Stimulated activated CD4-positive, alpha-beta T cell treated with anti-CD3 and anti-CD28 coated beads, Interleukin-1b, Interleukin-23, amount 100 ng/mL, for 48 hours (primary cell): ENCODE measurements at places on chromosomes 5 and 9.

- DNase-seq, result no peak
Observed at GRCh38 chr9:137836831-137837241, 40.7 kb upstream of the CACNA1B start.

- DNase-seq, result no peak
Observed at GRCh38 chr9:27433631-27434325, 90.3 kb upstream of the IFNK start.

DNA sequence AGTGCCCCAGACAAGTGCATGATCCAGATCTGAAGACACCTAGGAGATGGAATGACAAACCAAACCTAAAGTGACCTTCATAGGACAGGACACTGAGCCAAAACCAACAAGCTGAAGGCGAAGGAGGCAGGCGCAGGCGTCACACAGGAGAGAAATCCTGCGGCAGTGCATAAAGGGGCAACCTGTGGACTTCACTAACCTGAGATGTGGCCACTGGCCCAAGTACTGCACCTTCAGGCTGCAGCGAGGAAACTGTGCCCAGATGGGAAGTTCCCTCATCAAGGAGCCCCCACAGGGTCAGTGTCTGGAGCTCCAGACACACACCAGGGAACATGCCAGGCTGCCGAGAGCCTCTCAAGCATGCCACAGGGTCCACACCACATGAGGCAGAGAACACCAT lies 3.7 kb downstream of the IPPK start:
- no peak for DNase-seq

- DNase-seq, result no peak
Observed at GRCh38 chr9:129491487-129491855, 129.4 kb downstream of the C9orf50 start.

GRCh38 chr9:6782345-6782744 lies 24.6 kb downstream of the KDM4C start:
- DNase-seq, result no peak

- DNase-seq, result no peak
Observed at GRCh38 chr9:15182101-15182551, 124.9 kb downstream of the TTC39B start.

DNA sequence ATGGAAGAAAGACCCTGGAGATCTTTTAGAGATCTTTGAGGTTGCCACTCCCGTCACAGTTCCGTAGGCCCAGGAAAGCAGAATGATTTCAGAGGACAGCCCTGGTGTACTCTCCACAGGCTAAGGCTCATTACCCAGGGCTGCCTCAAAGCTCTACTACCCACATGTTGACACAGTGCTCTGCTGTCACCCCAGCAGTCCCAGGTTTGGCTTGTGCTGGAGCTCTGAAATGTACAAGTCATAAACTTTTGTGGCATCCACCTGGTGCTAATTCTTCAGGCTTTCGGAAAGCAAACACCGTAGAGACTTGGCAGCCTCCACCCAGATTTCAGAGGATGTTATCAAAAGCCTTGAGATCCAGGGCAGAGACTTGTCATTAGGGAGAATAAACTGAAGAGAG lies 136.5 kb downstream of the MTRR start:
- DNase-seq, result no peak

DNA sequence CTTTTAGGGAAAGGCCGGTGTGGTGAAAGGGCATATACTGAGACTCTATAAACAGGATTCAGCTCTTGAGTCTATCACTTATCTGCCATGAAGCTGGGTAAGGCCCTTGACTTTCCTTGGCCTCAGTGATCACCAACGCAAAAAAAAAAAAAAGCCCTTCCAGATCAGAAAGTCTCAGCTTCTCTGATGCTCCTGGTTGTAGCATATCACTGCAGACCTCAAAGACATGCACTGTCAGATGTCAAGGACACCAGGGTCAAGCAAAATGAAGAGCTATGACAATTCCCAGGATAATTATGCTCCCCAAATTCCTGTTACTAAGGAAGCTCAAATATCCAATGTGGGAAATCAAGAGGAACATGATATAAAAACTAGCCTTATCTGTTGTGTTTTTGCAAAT lies 68.3 kb upstream of the IFNE start:
- DNase-seq, result no peak

DNA sequence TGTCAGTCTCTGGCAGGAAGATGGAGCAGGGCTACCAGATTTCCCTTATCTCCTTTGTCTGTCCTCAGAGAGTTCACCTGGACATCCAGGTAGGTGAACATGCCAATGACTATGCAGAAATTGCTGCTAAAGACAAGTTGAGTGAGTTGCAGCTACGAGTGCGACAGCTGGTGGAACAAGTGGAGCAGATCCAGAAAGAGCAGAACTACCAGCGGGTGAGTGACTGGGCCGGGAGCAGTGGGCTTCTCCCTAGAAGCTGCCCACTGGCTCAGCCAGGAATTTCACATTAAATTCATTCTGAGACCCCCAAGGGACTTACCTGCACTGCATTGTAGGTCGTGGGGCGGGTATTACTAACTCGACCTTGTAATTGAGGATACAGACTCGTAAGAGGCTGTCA lies 2.1 kb downstream of the TMED9 start:
- DNase-seq, result no peak

DNA sequence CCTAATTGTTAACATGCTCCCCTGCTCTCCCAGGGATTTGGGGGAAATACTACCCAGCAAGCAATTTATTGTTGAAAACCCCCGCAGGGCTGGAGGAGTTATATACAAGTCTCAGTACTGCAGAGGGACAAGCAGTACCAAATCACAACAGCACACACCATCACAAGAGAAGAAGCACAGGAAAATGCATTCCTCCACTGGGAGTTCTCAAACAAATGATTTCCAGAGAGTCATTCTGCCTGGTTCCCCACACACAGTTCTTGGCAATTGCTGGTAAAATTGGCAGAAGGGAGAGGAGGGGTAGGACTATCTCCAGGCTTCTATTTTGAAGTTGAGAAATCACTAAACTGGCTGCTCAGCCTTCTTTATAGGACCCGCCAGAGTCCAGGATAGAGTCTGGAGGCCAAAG lies 16.8 kb downstream of the SIL1 start:
- DNase-seq, result no peak
